ENCODE measurements at places on chromosomes 7 and 10. TPM values are rescaled to one million over a fixed set of nuclear protein-coding genes. Genes with fewer than 3 reads are reported as not detected.

Gene RHEB
- 48.4 TPM for total RNA-seq

Gene SEC31B
- total RNA-seq = 3.2 TPM

Gene PWWP2B
- total RNA-seq = 14.6 TPM

Gene FAM171A1
- total RNA-seq = 6.0 TPM

Gene MSS51
- 1.2 TPM for total RNA-seq

Gene FAM25A
- total RNA-seq = 29.4 TPM

Gene ARHGEF35
- total RNA-seq = 19.7 TPM

Gene GSTO2
- 25.1 TPM for total RNA-seq

Gene LBX1
- total RNA-seq = not detected

Gene PPP1R17
- total RNA-seq = not detected

Gene TMEM26
- 0.24 TPM for total RNA-seq

Gene ASZ1
- total RNA-seq = not detected

Gene SMO
- 7.1 TPM for total RNA-seq

Gene ANXA8
- 203 TPM for total RNA-seq

Gene ING3
- total RNA-seq = 9.0 TPM

Gene PDGFA
- total RNA-seq = 4.1 TPM

Gene HOXA6
- total RNA-seq = 1.7 TPM

Gene TIMM23
- 42.2 TPM for total RNA-seq

Gene AKR1D1
- not detected for total RNA-seq

Gene CYTH3
- total RNA-seq = 7.9 TPM

Gene IFIT3
- 3.8 TPM for total RNA-seq

Gene MTPN
- 199 TPM for total RNA-seq

Gene SYT15B
- total RNA-seq = 0.88 TPM

Gene STEAP1
- total RNA-seq = 8.8 TPM

Gene UCN3
- not detected for total RNA-seq

Gene GPER1
- total RNA-seq = 1.6 TPM

Gene WAC
- 62.8 TPM for total RNA-seq

Gene FEZF1
- not detected for total RNA-seq

Gene NCF1
- 2.7 TPM for total RNA-seq

Gene SLC26A5
- total RNA-seq = not detected
